ENCODE measurements at places on chromosomes 16 and 17. TPM values are rescaled to one million over a fixed set of nuclear protein-coding genes. Genes with fewer than 3 reads are reported as not detected.

The ACSM2A gene
- total RNA-seq = not detected

The SLFN11 gene
- 3.8 TPM for total RNA-seq

The DPEP2 gene
- total RNA-seq = not detected

The LGALS9B gene
- 0.26 TPM for total RNA-seq

The TNFSF13 gene
- 3.7 TPM for total RNA-seq

The IRF8 gene
- not detected for total RNA-seq

The SLC13A2 gene
- total RNA-seq = not detected

Measured in bronchial epithelial cell (primary cell).